ENCODE measurements at places on chromosomes 2 and 18.

GRCh38 chr2:197869501-197870111, 65.2 kb downstream of the PLCL1 start:
- no peak for DNase-seq

DNA sequence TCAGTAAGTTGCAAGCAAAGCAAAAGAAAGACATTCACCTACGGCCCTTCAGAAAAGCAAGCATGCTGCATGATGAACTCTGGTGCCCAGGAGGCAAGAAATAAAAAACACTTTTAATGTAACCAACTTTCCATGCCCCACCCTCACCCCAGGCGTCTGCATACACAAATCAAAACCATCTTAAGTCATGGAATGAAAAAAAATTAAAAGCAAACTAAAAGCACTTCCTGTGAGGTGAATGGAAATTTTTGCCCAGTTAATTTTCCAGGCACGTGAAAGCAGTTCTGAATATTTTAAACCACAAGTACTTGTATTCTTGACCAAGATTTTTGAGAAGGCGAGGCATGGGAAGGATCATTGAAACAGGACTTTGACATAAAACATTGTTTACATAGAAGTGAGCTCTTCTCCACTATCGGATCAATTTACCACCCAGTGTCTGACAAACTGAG, 2.5 kb upstream of the ICOS start:
- DNase-seq: no peak

GRCh38 chr2:175571078-175571653, 389.7 kb upstream of the ATP5MC3 start:
- no peak for DNase-seq

DNA sequence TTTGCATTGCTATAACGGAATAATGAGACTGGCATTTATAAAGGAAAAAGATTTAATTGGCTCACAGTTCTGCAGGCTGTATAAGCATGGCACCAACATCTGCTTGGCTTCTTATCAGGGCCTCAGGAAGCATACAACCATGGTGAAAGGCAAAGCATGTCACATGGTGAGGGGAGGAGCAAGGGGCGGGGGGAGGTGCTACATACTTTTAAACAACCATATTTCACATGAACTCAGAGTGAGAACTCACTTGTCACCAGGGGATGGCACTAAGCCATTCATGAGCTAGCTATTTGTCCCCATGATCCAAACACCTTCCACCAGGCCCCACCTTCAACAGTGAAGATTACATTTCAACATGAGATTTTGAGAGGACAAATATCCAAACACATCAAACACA, 188.7 kb downstream of the MBD5 start:
- DNase-seq: no peak

- DNase-seq: no peak
Measured at GRCh38 chr2:100272841-100273329, 49.4 kb downstream of the LONRF2 start.

DNA sequence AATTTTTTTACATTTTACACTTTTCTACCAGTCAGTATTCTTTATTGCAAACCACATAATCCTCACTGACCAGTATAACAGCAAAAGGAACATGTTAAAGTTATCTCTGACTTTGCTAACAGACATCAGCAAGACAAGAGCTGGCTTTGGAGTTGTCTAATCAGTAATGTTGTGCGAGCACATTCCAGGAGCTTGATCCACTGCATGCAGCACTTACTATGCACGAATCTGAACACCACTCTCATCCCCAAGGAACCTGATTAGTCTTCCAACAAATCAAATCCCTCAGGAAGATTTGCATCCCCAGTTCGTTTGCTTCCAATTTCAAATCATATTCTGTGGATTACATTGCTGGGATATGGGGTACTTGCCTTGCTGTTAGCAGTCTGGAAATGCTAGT, 269.3 kb upstream of the EPC2 start:
- no peak for DNase-seq

DNA sequence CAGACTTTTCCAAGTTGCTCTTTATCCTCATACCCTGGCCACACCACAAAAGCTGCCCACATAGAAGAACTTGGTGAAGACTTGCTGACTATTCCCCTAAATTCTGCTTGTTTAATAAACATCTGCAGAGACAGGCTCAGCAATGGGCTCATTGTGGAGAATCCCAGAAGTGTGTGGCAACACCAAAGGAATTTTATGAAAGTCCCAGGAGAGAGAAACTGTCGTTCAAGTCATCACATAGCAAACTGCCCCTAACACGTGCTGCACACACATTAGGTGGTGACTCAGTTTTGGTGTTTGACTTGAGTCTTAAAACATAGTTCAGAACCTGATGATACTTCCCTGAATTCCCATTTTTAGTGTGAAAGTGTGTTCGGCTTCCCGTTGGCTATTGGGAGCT, 38.6 kb downstream of the CYP1B1 start:
- DNase-seq: no peak

DNA sequence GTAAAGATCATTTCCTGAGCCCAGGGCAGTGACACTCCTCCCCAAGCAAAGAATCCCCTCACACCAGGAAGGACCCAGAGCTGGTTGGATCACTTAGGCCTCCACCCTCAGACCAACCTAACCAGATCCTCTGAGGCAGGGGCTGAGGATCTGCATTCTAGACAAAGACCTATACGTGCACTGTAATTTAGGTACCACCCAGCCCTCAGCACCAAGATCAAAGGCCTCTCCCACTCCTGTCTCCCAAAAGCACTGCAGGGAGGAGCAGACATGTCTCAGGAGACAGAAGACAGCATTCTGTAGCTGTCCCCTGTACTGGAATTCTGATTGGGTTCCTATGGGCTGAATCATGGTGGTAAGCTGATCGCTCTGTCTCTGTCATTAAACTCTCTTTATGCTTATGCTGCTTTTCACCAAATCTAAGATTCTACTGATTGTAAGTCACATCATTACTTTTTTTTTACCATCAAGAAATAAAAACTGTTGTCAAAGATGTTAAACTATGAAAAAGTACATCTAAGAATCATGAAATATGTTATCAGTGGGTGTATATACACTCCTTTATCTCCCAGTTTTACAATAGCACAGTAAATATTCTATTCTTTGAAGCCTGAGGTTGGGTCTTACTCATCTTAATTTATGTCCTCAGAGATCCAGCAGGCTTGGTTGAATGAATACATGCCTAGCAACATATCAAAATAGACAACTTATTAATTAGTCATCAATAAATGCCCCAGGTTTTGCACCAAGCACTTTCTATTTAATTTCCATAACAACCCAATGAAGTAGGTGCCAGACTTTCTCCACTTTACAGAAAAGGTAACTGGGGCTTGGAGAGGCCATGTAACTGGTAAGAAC, 28.3 kb downstream of the MCFD2 start:
- DNase-seq: no peak

- DNase-seq: no peak
Measured at GRCh38 chr2:199118673-199119112, 339.0 kb downstream of the SATB2 start.

DNA sequence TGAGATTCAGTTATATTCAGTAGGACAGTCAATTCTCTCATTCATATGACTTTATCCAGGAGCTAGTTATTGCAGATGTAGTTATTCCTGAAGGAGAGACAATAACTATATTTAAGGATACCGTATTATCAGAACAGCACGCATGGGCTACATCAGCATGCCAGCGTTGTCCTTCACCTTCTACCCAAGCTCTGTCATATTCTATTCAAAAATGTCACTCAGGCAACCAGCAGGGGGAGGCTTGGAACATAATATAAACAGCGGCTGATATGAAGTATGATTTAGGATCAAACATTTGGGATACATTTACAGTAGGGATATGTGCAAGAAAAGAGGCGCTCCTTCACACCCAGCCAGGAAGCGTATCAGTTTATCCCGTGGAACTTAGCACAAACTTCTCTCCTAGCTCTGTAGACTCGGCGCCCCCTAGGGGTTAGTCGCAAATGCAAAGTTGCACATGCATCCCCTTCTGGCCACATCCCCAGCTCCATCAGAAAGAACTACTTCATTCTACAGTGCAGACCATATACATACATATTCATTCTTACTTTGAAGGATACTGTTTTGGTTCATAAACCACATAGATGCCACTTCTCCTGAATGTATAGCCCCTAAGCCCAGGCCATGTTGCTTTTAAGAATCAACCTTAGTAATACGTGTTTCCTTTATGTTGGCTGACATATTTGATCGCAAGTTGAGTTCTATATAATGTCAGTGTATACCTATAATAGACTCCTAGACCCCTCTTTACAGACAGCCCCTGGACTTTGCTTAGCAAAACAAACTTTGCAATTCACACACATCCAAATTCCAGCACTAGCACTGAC, 759.4 kb downstream of the ADCYAP1 start:
- DNase-seq: no peak

DNA sequence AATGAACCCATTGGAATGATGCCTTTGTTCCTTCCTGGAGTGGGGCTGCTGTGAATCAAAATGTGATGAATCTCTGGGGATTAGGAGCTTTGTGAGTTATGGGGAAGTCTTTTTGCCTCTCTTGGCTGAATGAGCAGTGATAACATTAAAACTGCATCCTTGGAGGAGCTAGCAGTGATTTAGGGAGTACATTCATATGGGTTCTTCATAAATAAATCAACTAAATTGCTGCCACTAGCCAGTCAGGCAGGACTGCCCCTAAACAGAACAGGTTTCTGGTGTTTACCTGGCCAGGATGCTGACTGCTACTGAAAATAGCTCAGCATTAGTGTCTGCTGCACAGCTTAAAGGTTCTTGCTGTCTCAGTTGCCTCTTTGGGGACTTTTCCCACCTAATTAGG, 244.5 kb upstream of the MEX3C start:
- no peak for DNase-seq

DNA sequence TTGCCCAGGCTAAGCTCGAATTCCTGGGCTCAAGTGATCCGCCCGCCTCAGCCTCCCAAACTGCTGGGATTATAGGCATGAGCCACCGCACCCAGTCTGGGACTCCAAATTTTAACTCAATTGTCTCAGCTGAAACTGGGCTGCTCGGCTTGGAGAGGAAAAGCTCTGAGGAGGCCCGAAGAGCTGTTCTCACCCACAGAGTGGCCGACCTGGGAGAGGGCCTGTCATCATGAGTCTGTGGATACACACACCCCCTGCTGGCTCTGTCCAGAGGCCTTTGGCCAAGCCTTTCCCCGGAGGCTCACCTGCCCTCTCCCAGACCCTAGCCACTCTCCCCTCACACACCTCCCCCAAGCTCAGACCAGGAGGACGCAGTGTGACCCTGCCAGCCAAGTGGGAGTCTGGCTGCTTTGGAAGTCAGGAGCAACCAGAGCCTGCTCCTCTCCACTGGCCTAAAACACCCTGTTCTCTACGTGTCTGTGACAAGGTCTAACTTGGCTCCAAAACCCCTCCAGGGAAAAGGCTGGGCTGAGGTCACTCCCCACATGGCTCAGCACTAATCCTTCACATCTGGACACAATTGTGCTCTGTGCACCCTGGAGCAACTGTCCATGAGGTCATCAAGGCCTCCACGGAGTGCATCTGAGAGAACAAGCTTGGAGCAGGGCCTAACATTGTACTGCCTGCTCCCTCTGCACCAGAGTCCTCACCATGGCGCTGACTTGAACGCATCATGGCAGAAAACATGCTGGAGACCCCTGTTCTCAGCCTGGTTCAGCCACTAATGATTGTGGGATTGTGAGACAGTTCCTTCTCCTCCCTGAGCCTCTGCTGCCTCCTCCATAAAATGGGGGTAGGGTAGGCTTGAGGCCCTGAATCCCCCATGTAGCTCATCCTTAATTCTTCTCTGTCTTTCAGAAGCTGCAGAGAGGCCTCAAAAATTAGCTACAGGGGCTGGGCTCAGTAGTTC, 49.9 kb upstream of the RAB6C start:
- no peak for DNase-seq

GRCh38 chr2:206802654-206803514, 37.5 kb downstream of the FASTKD2 start:
- DNase-seq: no peak

DNA sequence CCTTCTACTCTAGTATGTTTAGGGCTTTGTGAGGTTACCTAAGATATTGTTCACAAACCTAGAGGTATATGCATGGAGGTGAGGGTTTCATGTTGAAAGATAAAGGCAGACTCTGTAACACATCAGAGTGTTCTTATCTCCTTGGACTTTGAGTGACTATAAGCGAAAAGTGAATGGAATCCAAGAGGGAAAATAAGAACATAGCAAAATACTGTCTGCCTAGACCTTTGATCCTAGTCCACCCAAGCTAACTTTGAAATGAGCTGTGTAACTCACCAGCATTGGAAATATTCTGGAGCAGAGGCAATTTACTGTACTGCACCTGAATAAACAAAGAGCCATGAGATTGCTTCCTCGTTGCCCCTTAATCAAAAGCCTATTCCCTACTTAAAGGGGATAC, 28.2 kb upstream of the GALNT1 start:
- no peak for DNase-seq

DNA sequence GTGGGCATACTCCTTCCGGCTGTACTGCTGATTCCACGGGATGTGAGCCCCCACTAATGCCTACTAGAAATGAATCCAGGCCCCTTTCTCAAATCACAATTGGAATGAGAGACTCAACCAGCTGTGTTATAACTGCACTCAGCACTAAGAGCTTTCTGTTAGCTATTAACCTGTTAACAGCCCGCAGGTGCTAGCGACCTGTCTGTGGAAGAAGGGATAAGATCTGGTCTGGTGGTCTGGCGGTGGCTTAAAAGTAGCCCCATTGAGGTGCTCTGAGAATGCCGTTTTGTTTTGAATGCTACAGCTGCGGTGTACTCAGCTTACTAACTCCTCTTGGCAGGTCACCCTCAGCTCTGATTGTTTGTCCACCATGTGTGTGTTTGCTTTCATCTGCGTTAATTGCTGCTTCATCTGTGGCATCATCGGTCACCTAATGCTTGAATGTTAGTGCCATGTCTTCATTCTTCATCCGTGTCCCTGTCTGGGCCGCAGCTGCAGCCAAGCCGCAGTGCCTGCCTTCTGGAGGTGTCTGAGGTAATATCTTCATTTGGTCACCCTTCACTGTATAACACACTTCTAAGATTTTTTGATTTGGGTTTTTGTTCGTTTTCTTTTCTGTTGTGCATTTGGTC, 16.3 kb downstream of the RAB12 start:
- DNase-seq: no peak

- DNase-seq: peak; percentile 63
Measured at GRCh38 chr2:30436859-30437435, 10.1 kb upstream of the LCLAT1 start.

- DNase-seq: no peak
Measured at GRCh38 chr2:239903803-239904202, 121.3 kb downstream of the NDUFA10 start.

- DNase-seq: no peak
Measured at GRCh38 chr2:240254337-240255164, 114.1 kb upstream of the OTOS start.

- DNase-seq: peak; percentile 72
Measured at GRCh38 chr2:159131914-159132281, 154.6 kb downstream of the WDSUB1 start.
